ENCODE measurements at places on chromosomes 5 and 9.
A peak's percentile ranks its signal among the peaks of the same experiment; 100 is the strongest.

DNA sequence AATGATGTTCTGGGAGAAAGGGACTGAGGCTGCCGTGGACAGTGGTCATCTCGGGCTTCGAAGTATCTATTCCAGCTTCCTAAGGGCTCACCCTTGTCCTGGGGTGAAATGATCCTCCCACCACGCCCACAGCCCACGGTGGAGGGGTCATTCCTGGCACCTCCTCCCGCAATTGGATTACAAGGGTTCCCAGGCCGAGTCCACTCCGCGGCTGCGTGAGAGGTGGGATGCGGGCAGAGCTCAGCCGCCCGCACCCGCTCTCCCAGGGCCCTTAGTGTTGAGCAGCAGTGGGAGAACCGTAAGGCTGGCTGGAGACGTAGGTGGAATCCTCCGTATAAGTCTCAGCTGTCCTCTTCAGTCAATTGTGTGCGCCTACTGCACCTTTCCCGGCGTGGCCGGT, 273.3 kb upstream of the ADAMTS16 start:
- DNase-seq, result no peak

DNA sequence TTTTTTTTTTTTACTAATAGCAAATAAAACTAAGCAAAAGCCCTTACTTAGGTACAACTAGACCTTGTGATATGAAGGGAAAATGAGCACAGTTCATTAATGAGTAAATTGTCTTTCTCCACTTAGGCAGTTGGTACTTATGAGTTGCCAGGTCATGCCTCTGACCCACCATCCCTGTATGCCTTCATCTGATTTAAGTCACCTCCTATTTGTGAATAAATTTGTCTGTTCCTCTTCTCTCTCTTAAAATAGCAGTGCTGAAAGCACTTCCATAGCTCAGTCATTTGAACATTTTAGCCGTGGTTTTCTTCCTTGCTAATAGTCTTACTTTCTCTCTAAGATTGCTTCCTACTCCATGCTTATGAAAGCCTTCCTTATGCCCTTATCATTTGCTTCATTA, 61.4 kb downstream of the SLC44A1 start:
- no peak for DNase-seq

- no peak for DNase-seq
Measured at GRCh38 chr5:38104497-38105230, 153.7 kb upstream of the EGFLAM start.

- DNase-seq, result peak; percentile 5
Measured at GRCh38 chr5:79560771-79561524, 47.0 kb upstream of the HOMER1 start.

- no peak for DNase-seq
Measured at GRCh38 chr5:166068547-166069335, 2222.7 kb upstream of the WWC1 start.

GRCh38 chr5:96919754-96920197, 16.1 kb upstream of the LNPEP start:
- DNase-seq, result no peak

DNA sequence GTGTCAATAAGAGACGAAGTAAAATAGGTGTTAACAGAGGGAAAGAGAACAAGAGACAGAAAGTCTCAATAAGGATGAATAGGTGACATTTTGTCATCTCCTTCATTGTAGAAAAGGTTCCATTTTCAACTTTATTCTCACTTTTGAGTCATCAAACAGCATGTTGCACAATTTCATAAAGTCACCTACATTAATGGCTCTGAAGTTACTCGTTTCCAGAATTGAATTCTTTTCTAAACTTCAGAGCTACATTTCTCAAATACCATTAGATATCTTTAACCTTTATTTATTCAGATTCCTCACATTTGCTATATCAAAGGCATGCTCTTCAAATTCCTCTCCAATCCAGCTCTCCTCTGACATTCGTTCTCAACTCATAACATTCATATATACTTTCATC, 13.1 kb downstream of the ADAMTS6 start:
- DNase-seq, result no peak

GRCh38 chr5:149205625-149206523, 64.6 kb downstream of the ABLIM3 start:
- no peak for DNase-seq

DNA sequence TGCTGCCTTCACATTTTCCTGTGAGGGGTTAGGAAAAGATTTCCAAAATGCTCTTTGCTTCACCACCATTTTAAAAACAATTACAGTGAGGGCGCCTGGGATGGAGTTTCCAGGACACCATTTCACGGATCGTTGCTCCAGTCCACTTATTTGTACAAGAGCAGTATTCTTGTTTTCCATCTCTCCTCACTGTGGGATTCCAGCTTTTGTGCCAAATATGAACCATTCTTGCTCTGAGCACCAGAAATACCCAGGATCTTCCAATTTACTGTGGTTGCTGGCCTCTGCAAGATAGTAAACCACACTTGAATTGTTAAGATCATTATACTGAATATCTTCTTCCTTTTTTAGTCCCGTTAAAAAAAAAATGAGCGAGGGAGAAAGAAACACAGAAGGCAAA, 899.5 kb downstream of the TLE1 start:
- DNase-seq, result no peak

GRCh38 chr5:173781816-173782670, 106.1 kb upstream of the CPEB4 start:
- DNase-seq, result peak; percentile 45

- no peak for DNase-seq
Measured at GRCh38 chr5:142046191-142046590, 33.4 kb upstream of the GNPDA1 start.

- no peak for DNase-seq
Measured at GRCh38 chr5:154196955-154197652, 6.6 kb downstream of the GALNT10 start.

- no peak for DNase-seq
Measured at GRCh38 chr9:22657713-22658112, 211.1 kb downstream of the DMRTA1 start.

DNA sequence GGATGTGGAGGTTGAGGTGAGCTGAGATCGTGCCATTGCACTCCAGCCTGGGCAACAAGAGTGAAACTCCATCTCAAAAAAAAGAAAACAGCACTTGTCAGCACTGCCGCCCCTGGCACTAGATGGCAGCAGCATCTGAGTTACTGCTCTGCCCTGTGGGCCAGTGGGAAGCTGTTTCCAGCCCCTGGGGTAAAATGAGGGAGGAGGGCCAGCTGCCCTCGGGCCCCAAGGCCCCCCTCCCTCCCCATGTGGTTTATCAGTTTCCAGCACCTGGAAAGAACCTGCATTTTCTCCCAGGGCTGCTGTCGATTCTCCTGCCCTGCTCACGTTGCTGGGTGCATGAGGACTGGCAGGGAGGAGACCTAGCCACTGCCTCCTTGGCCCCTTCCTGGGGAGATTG, 13.2 kb upstream of the CEL start:
- DNase-seq, result no peak

DNA sequence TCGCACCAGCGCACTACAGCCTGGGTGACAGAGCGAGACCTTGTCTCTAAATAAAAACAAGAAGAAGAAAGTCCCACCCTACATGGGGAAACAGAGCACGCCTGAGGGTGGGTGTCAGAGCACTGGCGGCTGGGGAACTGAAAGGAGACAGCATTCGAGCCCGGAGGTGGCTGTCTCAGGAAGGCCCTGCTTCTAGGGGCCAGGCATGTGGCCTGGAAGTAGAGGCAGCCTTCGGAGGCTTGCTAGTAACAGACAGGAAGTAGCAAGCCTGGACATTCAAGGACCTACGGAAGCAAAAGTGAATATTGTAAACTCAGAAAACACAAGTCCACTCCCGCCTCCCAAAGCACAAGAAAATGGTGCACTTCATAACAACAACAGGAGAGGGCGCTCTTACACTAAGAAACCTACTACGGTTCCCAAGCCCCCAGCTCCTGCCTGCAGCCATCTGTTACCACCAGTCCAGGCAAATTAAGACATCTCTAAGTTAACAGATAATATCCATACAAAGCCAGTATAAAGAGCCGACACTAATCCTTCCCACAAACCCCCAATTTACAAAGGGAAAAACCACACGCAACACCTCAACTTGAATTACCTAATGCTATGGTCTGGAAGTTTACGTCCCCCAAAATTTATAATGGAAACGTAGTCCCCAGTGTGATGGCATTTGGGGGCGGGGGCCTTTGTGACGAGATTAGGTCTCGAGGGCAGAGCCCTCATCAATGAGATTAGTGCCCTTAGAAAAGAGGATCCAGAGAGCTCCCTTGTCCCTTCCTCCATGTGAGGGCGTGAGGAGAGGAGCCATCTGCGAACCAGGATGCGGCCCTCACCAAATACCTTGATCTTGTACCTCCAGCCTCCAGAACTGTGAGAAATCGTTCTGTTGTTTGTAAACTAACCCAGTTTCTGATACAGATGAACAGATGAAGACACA, 7.7 kb downstream of the RASGEF1C start:
- no peak for DNase-seq

GRCh38 chr5:98905857-98906688, 22.7 kb downstream of the CHD1 start:
- no peak for DNase-seq

- DNase-seq, result no peak
Measured at GRCh38 chr5:87722286-87722685, 309.6 kb upstream of the CCNH start.

DNA sequence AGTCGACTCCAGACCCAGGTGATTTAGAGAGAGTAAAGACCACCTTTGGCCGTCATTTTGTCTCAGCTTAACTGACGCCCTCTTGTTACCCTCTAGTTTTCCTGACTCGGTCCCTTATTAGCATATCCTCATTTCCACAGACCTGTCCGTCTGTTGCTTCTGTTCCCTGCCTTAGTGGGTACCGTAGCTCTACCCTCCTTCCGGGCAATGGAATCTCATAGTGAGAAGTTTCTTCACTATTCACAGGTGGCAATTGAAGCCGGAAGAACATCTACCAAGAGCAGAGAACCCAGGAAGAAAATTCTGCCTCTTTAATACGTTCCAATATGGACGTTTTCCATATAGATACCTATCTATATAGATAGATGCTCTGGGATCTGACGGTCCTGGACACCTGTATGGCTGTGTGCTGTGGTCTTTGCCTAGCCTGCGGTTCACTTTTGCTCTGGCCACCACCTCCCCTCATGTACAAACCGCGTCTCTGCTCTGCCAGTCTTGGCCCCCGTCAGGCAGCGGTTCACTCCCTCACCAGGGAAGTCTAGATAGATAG, 652 bp upstream of the TMEM161B start:
- DNase-seq, result no peak

DNA sequence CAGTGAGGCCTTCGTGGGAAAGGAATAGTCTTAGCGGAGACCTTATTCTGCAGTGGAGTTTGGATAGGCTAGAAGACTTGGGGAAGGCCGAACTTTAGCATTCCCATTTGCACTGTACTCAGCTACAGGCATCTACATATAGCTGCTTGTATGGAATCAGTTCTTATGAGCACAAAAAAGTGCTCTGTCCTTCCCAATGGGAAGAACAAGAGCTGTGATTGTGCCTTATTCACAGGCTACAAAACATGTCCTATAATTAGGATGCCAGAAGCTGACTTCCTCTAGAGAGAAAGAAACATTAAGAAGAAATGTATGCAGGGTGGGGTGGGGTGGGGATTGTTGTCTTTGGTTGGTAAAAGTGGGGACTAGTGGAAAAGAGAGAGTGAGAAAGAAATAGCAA, 154.7 kb downstream of the ATP10B start:
- DNase-seq, result no peak

- DNase-seq, result peak; percentile 96
Measured at GRCh38 chr9:37119907-37120842, at the start of gene ZCCHC7. ZCCHC7 (plus strand) TSS chr9:37120574.

- DNase-seq, result no peak
Measured at GRCh38 chr5:178330791-178331404, 98.3 kb upstream of the PHYKPL start.

GRCh38 chr9:133584167-133584558, 25.0 kb downstream of the FAM163B start:
- no peak for DNase-seq

DNA sequence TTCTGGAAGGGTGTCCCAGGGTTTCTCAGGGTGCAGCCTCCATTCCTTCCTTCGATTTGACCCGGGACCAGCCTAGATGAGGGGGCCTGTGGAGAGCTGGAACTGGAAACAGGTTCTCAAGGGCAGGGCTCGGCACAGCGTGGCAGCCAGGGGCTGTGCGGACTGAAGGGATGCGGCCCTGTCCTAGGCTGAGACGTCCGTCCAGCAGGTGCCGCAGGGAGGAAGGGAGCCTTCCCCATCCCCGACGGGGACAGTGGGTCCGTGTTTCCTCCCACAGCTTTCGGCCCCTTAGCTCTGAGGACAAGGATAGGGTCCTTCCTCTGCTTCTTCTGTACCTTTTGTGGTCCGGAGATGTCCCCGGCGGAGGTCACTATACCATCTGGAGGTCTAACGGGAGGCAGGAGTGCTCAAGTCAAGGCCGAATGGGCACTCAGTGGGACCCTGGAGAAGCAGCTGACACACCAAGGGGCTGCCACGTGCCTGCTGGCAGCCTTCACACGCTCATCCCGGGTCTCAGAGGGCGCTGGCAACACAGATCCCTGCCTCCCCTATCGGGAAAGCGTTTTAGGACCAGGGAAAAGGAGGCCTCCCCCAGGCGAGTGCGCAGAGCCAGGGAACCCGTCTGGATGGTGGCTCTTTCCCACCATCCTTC, 49.9 kb downstream of the USP20 start:
- DNase-seq, result no peak

DNA sequence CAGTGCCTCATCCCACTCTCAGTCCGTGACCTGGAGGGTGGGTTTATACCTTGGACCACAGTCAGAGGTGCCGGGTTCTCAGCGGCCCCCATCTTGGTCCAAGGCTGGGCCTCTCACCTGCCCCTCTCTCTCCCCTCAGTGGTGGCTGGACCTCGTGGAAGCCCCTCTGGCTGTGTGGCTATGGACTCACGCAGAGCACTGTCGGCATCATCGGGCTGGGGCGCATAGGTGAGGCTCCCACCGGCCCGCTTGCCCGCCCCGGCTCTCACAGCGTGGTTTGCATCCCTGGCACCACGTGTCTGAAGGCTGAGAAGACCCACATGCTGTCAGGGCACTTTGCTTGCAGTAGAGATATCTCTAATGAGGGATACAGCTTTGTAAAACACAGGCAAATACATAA, 5.8 kb downstream of the GRHPR start:
- DNase-seq, result no peak

DNA sequence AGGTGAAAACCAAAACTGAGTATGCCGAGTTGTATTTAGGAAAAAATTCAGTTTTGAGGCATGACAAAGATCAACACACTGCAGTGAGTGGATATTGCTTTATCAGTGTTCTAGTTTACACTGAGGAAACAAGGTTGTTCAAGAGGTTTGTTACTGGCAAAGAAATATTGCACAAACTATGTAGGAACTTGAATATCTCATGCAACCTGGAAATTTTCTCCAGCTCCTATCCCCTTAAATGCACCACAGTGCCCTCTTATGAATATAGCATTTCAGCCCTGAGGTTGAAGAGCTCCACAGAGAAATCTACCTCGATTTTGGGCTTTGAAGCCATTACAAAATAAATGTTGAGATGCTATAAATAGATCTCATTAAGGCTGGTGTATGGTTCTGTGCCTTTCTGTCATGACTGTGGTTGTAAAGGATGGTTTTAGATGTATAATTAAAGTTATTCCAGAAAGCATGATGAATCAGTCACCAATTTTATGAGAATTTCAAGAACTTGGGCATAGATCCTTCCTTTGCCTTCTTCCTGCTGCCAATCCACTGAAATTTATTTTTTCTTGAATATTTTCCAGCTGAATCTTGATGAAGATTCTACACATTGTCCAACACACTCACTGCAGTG, 159.3 kb downstream of the SPATA31D1 start:
- no peak for DNase-seq
